Activated naive CD4-positive, alpha-beta T cell treated with Interleukin-2 at 50 U/mL for 16 hours (primary cell): ENCODE measurements at places on chromosomes 16 and 17.

- no peak for DNase-seq
Measured at GRCh38 chr16:84341528-84342295, 26.6 kb upstream of the ATP2C2 start.

DNA sequence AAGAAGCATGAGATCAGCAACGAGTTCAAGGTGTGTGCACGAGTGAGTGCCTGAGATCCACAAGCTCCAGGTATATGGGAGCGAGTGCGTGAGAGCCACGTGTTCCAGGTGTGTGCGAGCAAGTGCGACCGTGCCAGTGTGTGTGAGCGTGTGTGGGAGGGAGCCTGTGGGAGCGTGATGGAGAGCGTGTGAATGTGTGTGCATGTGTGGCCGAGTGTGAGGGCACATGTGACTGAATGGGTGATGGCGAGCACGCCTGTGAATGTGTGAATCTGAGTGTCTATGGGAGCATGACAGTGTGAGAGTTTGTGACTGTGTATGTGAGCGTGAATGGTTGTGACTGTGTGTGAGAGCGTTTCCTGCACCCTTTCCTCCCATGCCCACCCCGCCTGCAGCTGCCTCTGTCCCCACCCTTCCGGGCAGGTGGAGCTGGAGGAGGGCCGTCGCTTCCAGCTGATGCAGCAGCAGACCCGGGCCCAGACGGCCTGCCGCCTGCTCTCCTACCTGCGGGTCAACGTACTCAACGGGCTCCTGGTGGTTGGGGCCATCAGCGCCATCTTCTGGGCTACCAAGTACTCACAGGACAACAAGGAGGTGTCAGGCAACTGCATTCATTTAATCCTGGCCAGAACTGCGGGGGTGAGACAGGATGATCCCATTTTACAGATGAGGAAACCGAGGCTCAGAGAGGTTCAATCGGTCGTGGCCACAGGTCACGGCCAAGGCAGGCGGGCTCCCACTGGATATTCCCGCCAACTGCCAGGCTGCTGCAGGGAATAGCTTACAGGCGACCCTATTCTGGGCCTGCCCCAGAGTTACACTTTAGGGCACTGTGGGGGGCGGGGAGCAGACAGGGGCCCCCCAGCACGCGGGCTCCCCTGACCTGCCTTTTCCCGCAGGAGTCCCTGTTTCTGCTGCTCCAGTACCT, 3.7 kb downstream of the TMC8 start:
- DNase-seq: peak; percentile 79

- no peak for DNase-seq
Measured at GRCh38 chr16:54402270-54402669, 115.7 kb upstream of the IRX3 start.

DNA sequence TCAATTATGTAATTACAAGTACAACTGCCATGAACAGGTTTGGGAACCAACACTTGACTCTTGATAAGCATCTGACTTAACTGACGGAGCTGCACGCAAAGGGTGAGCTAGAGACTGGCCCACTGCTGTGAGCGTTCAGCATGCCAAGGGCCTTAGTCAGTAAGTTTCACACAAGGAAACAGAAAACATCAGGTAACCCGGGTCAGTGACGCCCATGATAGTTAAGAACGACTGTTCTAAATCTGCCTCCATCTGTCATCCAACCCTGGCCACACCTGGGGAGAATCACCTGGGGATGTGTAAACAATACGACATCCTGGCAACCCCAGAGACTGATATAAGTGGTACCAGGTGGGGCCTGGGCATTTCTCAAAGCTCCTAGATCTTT, 12.3 kb downstream of the SMIM5 start:
- no peak for DNase-seq

DNA sequence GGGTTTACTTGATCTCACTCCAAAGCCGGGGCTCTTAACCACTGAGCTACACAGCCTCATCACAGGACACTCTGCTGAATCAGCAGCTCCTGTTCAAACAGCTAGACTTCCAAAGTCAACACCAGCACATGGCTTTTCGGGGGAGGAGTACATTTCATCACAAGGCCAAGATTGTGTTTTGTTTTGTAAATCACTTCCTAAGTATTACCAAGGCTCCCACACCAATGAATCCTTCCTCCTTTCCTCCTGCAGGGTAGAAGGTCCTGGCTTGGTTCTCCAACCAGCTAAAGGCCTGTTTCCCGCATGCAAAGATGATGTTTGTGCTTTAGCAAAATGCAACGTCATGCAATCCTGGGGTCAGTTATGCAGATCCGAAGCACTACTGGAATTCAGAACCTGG, 152.5 kb downstream of the XYLT1 start:
- DNase-seq: no peak

- DNase-seq: no peak
Measured at GRCh38 chr17:43043307-43043706, 18.3 kb downstream of the RND2 start.

GRCh38 chr16:10694830-10695229, at the start of gene TEKT5:
TEKT5 (minus strand) TSS chr16:10694930; CDS start chr16:10694873, 57 bp downstream.
- no peak for DNase-seq

GRCh38 chr16:84595052-84595481, 22.8 kb downstream of the COTL1 start:
- DNase-seq: no peak

- no peak for DNase-seq
Measured at GRCh38 chr16:71474864-71475263, 12.8 kb upstream of the ZNF23 start.

GRCh38 chr17:80141463-80142165, 5.3 kb downstream of the EIF4A3 start:
- DNase-seq: no peak
